ENCODE measurements at places on chromosomes 3 and 15.

DNA sequence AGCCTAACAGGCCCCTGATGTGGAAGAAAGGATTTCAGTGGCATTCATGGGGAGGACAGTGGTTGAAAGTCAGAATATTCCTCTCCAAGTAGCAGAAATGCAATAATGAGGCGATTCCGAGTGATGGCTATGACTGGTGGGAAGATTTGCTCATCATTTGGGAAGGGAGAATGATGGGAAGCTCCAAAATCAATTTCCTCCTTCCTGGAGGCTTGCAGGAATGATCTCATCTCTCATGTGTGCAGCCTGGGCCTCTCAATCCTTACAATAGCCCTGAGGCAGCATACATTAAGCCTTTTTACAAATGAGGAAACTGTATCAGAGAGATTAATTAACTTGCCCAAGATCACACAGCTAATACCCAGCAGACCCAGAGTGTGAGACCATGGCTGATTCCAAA lies 58.7 kb downstream of the BOC start:
- no peak for DNase-seq

GRCh38 chr3:101817992-101818391 lies 31.3 kb upstream of the NFKBIZ start:
- DNase-seq = no peak

DNA sequence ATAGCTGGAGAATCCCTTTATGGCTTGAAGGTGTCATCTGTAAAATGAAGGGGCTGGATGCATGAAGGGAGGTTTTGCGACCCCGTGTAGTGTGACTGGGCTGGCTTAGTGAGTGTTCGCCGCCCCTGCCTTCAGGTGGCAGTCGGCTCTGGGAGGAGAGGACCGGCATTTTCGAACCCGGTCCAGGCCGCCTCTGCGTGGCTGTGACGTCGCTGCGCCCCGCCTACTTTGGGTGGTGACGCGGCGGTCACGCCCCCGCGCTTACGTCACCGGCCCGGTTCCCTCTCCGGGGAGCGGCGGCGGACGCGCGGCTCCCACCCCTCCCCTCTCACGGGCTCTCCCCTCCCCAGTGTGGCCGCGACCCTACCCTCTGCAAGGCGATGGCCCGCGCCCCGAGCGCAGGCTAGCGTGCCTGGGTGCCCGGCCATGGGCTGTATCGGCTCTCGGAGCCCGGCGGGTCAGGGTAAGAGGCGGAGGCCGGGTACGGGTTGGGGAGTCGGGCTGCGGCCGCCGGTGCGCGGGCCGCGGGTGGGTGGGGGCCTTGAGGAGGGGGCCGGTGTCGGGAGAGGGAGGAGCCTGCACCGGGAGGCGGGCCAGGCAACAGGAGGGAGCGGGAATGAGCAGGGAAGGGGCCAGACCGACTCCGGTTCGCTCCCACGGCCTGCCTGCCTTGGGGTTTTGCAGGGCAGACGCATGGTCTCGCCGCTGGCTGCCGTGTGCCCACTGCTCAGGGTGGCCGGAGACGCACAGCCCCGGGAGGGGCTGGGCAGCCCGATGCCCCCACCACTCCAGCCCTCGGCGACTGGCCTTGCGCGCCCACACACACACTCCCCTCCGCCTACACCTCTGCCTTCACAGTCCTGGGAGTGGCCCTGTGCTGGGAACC lies 1.5 kb upstream of the FAM131A start:
- DNase-seq = peak; percentile 85

- DNase-seq = no peak
These were observed 5.4 kb downstream of the ZIC1 start for GRCh38 chr3:147414390-147415138.
